Activated CD4-positive, alpha-beta T cell treated with anti-CD3 and anti-CD28 coated beads for 48 hours (primary cell): ENCODE measurements at places on chromosomes 2 and 18.
A peak's percentile ranks its signal among the peaks of the same experiment; 100 is the strongest.

GRCh38 chr2:24586955-24587354, 95.9 kb downstream of the NCOA1 start:
- no peak for DNase-seq

GRCh38 chr2:100887713-100888495, 68.0 kb downstream of the NPAS2 start:
- no peak for DNase-seq

DNA sequence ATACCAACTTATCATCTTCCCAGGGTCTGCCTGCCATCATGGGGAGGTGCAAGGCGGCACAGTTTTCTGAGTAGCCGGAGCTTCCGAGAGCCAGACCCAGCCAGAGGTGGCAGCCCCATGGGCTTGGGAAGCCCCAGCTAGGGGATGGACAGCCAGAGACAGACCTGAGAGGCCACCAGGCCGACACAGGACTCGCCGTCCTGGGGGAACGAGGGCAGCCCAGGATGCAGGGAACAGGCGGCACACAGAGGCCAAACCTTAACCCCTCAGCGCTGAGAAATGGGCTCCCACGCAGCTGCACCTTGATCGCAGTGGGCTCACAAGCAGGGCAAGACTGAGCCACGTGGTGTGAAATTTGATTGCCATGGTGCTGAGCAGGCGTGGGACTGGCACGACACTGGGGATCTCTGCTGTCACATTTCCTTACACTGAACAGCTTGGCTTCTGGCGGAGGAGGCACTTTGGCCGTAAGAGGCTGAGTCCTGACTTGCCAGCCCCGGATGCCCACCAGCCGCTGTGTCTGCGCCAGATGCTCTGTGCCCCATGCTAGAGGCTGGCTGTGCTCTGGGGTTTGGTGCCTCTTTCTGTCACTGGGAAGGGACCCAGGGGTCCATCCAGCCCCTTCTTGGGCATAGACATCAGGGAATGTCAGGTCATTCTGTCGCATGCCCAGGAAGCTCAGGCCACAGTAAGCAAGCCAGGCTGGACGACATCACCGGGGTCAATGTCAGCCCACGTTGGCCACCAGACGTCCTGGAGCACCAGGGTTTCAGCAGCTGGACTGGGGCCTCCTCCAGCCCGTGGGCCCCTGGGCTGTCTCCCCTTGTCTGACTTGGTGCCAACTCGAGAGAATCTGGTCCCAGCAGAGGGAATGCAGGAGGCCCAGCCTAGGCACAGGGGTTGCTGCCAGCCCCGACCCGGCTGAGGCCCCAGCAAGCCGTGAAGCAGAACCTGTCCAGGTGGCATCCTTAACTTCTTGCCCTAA, 312.1 kb upstream of the MYT1L start:
- no peak for DNase-seq

GRCh38 chr2:219576505-219577388, 4.6 kb downstream of the INHA start:
- no peak for DNase-seq

GRCh38 chr18:58212274-58212673, 168.2 kb downstream of the NEDD4L start:
- DNase-seq = no peak

DNA sequence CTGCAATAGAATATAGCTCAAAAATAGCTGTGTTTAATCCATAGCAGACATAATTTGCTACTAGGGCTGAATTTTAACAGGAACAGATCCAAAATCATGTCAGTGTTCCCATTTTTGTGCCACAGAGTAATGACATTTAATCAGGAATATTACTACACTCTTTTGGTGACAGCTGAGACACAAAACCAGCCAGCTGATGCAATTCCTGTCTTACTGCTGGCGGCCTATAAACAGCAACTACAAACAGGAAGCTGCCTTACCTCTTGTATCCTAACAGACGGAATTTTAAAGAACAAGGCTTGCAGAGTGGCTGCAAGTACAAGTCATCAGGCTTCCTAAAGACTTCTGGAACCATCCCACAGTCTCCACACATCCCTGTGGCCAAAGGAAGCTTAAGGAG, 218.1 kb downstream of the ZNF521 start:
- DNase-seq = no peak

DNA sequence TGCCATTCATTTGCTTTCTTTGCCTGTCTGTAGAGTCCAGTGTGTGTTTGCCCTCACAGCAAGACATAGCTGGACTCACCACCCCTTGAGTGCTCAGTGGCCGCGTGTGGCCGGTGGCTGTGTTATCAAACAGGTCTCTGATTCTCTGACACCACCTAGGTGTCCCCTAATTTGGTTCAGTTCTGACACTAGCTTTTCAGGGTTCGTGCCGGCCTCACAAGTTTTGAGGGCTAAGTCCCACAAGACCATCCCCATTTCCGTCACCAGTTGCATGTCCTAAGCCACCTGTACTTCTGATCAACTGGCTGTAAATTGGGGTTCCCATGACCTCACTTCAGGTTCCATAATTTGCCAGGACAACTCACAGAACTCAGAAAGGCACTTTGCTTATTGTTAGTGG, 23.5 kb downstream of the NCK2 start:
- no peak for DNase-seq

GRCh38 chr2:145958611-145959010, 1438.7 kb upstream of the ZEB2 start:
- no peak for DNase-seq

GRCh38 chr2:7530001-7530400, 612.8 kb downstream of the RNF144A start:
- DNase-seq = no peak

- no peak for DNase-seq
Observed at GRCh38 chr18:50917021-50917420, 38.1 kb downstream of the ME2 start.

DNA sequence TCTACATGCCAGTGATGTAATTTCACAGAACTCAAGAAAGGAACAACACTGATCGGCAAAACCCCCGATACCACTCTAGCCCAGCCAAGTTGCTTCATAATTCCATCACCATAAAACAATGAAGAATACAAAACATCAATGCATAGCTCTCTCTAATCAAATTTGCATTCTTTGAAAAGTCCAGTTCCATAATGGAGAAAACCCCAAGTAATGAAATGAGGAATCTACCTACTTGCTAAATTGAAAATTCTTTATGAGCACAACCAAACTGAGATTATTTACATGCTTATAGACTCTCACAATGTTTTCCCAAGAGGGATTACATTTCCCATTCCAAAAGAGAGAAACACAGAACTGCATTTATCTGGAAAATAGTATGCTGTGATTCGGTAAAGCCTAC, 186.5 kb downstream of the NR4A2 start:
- DNase-seq = no peak

DNA sequence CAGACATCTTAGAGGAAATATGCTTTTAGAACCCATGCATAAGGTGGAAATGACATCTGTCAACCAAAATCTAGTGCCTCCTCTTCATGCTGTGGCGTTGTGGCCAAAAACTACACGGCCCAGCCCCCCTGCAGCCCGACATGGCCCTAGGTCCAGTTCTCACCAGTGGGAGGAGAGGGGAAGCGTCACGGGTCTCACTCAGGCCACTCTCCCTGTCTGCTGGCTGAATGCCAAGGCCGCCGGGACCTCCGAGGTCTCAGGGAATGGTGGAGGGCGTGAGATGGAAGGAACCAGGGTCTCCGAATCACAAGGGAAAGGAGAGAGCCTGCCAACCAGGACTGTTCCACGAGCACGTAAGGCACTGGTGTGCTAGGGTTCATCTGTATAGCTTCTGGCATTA, 361.0 kb downstream of the ANAPC1 start:
- no peak for DNase-seq

DNA sequence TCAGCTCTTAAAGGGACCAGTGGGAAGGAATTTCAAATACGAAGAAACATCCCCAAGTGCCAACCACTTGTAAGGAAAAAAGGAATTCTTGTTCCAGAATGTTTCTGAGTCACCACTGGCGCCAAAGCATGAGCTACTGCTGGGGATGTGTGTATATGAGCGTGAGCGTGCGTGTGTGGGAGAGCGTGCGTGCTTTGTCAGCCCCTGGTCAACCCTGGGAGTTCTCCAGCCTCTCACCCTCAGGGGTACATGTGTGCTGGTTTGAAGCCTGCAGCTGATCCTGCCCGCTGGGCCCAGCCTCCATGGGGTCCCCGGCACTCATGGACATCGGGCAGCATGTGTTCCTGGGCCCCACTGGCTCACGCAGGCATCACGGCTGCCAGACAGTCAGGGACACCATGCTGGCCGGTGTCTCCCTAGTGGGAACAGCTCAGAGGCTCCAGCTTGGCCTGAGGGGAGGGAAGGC, 17.1 kb downstream of the HS6ST1 start:
- no peak for DNase-seq

DNA sequence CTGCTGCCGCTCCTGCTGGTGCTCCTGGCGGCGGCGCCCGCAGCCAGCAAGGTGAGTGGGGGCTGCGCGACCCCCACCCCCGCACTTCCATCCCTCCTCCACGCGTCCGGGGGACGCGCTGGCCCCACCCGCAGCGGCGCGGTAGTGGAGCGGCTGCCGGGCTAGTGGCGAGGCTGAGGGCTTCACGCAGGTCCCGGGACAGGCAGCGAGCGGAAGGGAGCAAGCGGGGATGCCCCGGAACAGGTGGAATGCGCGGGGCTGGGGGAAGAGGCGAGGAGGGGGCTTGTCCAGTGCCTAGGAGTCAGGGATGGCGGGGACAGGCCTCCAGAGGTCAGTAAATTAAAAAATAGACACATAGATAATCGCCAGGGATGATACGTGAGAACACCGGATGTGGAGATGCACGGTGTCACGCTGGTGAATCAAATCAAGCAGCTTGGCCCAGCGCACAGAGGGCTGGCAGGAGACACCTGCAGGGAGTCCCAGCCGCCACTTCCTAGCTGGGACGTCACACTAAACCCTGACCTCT, 403 bp downstream of the COL4A3 start:
- DNase-seq = peak; percentile 44

- no peak for DNase-seq
Observed at GRCh38 chr2:38444247-38444646, 67.2 kb upstream of the ATL2 start.

DNA sequence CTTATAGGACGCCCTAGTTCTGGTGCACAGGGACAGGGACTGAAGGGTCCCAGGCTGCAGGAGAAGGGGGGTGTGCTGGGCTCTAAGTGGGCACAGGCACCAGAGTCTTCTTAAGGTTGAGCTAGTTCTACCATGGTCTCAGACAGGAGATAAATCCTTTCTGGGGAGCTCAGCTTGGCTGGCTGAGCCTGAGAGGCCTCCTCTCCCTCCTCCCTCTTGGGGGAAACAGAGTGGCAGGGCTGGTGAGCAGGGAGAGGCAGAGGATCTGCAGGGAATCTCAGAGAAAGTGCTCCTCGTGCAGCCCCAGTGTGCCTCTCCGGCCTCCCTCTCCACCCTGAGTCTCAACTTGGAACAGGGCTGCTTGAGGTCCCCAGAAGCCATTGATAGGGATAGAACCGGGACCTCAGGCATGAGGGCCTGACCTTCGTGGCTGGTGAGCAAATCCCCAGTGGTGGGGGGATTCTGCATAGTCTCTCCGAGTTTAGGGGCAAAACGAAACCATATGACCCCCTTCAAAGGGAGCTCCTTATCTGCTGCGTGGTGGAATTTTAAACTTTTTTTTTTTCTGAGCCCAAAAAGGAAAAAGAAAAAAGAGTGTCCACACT, 2.0 kb downstream of the GDF7 start:
- DNase-seq = no peak

DNA sequence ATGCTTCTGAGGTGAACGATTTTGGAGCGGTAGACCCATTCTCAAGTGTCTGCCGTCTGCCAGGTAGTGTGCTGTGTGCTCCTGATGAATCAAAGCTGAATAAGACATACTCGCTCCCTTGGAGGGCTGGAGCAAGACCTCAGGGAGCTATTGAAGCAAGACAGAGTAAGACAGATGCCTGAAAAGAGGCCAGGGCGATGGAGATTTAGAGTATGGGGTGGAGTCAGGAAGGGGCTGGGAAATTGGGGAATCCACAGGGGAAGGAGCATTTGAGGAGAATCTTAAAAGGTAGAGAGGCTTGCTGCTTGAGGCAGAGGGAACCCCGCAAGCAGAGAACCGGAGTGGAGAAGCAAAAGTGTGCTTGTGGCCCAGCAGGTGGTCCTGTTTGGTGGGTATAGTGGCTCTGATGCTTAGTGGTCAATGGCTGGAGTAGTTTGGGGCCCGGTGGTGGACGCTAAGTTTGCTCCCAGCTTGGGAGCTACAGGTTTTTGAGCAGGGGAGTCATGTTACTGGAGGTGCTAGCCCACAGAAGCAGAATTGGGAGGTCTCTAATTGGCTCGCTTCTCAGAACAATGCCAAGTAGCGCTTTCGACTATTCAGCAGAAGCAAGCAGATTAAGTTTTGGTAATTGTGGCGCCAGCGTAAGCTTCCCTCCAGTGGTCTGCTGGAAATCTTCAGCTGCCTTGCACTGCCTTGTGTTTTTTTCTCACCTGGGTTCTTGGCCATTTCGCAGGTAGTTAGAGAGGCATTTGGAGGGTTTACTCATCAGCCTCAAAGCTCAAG, 2.0 kb downstream of the CNNM4 start:
- no peak for DNase-seq

GRCh38 chr2:105134081-105134480, 96.2 kb downstream of the MRPS9 start:
- DNase-seq = no peak

DNA sequence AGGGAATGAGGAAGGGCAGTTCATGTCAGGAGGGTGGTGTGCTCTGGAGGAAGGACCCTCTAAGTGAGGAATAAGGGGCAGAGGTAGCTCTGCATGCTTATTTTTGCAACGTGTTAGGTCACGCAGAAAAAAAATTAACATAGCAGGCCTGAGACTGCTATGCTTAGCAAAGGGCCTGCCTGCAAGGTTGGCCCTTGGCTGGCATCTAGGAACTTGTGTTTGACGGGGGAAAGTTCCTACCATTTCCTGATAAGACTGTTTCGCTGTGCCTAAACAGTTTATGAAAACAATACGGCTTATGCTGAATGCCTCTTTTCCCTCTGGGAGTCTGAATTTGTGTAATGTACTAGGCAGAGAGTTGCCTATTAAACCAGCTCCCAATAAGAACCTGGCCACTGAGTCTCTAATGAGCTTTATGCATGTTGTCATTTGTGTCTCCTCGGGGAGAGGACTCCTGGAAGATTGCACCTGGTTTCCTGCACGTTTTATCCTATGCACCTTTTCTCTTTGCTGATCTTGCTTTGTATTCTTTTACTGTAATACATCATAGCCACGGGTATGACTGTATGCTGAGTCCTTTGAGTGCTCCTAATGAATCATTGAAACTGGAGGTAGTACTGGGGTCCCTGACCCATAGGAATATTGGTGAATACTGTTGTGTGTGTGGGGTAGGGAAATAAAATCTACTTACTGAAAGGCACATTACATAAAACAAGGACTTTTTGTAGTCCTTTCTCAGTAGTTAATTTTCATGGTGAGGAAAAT, 169.0 kb downstream of the PRPF40A start:
- DNase-seq = no peak

GRCh38 chr2:12070153-12070552, 323.7 kb downstream of the LPIN1 start:
- DNase-seq = no peak
